HS-5 (cell line): ENCODE measurements at places on chromosomes 1 and 21.

- peak; percentile 62 for DNase-seq
These were observed 74.5 kb downstream of the ITPKB start for GRCh38 chr1:226664413-226665101.

DNA sequence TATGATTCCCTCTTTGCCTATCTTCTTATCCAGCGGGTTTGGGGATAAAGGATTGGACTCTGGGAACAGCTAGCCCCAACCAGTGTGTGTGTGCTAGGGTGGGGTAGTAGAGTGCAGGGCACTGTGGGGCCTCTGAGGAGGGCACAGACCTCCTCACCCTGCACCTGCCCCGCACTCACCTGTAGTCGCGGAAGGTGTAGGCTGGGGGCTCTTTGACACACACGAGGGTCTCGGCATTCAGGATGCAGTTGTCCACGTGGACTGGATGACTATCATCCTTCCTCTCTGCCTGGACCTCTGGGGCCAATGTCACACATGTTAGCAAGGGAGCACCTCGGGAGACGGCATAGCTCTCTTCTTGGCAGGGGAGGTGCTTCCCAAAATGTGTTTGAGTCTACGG lies 8.0 kb upstream of the CLDN19 start:
- DNase-seq: no peak

- no peak for DNase-seq
These were observed 761 bp upstream of the UBE2J2 start for GRCh38 chr1:1274299-1274930.

GRCh38 chr1:9490605-9491339 lies 48.5 kb upstream of the SLC25A33 start:
- peak; percentile 37 for DNase-seq

- DNase-seq: no peak
These were observed 432.3 kb downstream of the LRRIQ3 start for GRCh38 chr1:73765551-73766233.

GRCh38 chr1:32357614-32358013 lies 4.7 kb downstream of the FAM229A start:
- no peak for DNase-seq

DNA sequence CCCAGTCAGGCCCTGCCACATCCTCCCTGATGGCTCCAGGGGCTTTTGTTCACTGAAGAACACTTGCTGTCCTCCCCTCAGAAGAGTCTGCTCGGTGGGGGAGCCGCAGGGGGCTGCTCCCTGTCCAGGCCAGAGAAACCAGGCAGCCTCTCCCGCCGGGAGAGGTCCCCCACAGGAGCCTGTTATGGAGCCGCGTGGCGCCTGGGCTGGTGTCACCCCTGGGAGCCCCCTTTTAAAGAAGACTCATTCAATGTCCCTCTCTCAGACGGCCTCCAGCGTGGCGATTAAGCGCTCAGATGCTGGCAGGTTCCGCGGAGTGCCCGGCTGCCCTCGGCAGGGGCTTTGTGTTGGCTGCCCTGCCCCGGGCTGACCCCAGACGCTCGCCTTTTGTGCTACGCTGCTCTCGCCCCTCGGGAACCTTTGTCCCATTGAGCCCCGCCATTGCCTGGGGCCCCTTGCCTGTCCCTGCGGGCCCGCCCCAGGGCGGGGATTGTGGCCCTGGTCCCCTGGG lies 43.1 kb downstream of the SKI start:
- no peak for DNase-seq

- DNase-seq: no peak
These were observed 46.4 kb upstream of the ADGRL4 start for GRCh38 chr1:79052829-79053449.

- peak; percentile 46 for DNase-seq
These were observed 6.6 kb upstream of the SLC35A3 start for GRCh38 chr1:99963041-99963795.

- no peak for DNase-seq
These were observed 19.5 kb upstream of the HLCS start for GRCh38 chr21:36985751-36986594.

DNA sequence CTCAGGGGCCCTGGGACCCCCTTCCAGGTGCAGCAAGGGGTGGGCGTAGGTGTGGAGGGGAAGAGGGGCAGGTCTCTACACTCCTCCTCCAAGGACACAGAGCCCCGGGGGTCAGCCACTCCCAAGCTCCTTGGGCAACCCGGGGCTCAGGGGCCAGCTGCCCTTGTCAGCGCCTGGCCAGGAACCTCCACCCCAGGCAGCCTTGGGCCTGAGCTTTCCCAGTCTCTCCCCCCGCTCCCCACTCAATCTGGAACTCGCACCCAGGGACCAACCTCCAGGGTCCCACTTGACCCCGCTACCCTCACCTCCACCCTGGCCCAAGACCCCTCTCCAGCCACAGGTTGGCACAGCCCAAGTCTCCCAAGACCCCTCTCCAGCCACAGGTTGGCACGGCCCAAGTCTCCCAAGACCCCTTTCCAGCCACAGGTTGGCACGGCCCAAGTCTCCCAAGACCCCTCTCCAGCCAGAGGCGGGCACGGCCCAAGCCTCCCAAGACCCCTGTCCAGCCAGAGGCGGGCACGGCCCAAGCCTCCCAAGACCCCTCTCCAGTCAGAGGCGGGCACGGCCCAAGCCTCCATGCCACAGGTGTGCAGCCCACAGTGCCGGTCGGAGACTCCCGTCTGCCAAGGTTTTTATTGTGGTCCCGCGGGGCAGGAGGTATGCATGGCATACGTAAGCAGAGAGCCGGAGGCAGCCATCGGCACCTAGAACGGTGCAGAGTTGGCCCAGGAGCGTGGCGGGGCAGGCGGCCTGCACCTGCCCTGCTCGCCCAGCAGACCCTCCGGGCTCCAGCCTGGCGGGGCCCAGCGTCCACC lies 3.0 kb downstream of the TNFRSF4 start:
- DNase-seq: no peak

GRCh38 chr1:41995441-41996130 lies 76.9 kb upstream of the HIVEP3 start:
- no peak for DNase-seq

- no peak for DNase-seq
These were observed 103.1 kb downstream of the IER5 start for GRCh38 chr1:181191494-181192040.

DNA sequence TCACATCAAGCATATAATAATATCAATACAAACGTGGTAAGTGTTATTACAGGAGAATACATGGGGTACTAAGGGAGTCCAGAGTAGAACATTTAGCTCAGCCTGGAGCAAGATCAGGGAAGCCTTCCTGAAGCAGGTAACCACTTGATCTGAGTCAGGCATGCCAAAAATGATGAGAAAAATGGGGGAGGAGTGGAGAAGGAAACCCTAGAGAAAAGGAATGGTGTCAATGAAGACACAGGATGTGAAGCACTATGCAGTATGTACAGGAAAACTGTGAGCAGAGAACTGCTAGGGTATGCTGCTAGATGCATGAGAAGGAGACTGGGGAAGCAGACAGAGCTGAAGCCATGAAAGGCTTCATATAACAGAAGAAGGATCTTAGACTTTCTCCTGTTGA lies 84.7 kb downstream of the NOTCH2 start:
- DNase-seq: no peak

GRCh38 chr1:243397613-243398321 lies 141.9 kb downstream of the SDCCAG8 start:
- no peak for DNase-seq

DNA sequence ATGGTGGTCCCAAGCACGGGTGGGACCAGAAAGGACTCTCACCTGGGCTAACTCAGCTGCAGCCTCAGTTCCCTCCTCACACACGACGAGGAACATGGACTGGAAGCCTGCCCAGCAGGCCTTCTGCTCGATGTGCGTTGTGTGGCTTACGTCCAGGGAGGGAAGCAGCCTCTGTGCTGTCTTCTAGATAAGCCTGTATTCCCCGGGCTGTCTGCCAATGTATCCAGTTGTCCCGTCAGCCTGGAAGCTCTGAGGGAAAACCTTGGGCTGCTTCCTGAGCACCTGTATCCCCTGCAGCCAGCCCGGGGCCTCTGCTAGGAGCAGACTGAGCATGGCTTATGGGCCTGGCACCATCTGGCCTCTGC lies 10.5 kb downstream of the PCSK9 start:
- DNase-seq: no peak

GRCh38 chr1:30345491-30346130 lies 377.8 kb downstream of the MATN1 start:
- DNase-seq: no peak

DNA sequence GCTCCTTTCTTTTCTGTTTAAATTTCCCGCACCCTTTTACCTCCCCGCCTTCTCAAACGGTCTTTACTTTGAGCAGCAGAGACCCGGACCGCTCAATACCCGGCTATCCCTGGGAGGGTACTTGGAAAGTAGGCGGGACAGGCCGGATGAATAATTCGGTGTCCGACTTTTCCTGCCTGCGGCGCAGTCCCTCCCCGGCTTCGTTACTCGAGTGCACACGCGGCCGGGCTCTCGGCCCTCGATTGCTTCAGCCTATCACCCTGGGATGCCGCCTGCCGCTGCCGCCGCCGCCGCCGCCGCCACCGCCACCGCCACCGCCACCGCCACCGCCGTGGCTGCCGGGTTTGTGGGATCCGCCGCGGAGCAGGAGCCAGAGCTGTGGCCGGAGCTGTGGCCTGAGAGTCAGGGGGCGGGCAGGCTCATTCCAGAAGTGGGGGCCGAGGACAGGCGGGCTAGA lies 382 bp upstream of the RASAL2 start:
- peak; percentile 81 for DNase-seq

DNA sequence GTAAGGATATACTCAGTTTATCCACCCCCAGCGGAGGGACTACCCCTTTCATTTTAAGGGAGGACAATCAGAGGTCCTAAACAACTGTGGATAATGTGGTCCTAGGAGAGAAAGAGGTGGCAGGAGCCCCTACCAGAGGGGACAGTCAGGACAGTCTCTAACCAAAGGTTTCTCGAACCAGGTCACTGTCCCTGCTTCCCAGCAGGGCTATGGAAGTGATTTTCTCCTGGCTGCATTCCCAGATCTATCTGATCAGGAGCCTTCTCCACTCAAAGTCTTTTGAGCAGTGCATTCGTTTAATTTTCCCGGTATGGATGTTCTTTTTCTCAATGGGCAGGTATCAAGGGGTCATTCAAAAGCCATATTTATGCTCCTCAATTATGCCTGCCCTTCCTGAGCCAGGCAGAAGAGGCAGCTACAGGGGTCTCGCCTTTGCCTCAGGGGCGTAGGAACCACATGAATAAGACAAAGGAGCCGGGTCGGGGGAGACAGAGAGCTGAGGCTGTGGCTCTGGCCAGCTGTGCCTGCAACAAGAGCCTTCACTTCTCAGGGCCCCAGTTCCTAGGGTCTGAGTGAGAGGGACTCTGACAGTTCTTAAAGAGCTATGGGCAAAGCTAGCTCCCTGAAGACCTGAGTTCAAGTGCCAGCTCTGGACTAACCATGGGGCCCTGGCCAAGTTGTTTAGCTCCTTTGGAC lies 62.5 kb upstream of the DMRTB1 start:
- no peak for DNase-seq

- DNase-seq: no peak
These were observed 5.7 kb downstream of the AGMAT start for GRCh38 chr1:15578921-15579682.

DNA sequence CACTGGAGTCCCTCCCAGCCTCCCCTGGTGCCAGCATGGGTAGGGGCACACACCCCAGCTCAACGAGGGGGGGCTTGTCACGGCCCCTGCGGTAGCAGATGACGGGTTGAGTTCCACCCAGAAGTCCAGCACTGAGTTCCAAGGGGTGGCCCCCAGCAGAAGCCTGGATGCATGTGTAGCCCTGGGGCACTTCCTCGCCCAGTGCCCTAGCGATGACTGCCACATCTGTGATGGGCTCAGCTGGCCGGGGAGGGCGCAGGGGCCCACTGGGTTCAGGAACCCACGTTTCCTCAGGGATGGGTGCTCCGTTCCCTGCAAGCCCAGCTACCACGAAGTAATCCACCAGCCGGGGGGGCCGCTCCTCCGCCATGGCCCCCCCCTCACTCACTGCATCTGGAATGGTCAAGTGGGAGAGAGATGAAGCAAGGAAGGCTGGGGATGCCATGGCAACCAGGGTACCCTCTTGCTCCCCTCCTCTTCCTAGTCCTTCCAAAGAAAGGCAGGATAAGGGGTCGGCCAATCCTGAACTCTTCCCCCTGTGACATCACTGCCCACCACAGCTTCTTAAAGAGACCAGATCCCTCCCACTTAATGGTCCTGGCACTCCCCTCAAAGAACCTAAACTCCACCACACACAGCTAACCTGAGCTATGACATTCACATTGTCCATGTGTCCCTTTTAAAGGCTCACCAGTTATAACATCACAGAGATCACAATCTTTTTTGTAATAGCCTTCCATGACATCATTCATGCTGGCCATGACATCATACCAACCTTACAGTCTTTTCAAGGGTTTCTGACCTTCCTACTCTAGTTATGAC lies 2.3 kb downstream of the DENND4B start:
- DNase-seq: no peak

DNA sequence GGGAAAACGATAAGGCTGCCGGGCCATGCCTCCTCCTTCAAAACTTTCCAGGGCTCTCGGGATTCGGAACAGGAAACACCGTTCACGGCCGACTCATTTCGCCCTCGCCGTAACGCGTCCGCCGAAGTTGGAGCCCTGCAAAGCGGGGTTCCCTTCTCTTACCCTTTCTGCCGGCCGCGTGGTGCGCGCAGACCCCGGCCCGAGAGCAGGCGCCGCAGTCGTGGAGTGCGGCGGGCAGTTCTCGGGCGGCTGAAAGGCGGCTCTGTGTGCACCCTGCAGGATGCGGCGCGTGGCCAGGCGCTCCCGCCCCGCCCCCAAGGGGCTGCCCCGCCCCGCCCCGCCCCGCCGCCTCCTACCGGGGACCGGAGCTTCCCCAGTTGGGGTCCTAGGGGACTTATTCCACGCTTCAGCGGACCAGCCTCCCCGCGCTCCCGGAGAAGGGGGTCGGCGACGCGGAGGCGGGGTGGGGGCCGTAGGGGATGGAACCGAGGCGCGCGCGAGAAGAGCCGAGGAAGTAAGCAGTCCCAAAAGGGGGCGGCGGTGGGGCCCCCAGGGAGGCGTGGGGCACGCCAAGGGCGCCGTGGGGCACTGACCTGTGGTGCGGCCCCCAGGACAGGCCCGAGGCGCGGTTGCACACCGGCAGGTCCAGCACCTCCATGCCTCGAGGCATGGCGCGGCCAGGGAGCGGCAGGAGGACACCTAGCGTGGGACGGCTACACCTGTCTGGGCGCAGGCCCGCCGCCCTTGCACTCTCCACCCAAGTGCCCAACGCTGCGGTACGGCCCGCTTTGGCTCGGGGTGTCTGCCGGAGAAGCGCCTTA lies at the start of gene MCOLN2:
Gene MCOLN2 (minus strand): TSS at position 268 of the 821 bp plus-strand sequence. CDS start 241 bp downstream, at position 27.
- DNase-seq: no peak

DNA sequence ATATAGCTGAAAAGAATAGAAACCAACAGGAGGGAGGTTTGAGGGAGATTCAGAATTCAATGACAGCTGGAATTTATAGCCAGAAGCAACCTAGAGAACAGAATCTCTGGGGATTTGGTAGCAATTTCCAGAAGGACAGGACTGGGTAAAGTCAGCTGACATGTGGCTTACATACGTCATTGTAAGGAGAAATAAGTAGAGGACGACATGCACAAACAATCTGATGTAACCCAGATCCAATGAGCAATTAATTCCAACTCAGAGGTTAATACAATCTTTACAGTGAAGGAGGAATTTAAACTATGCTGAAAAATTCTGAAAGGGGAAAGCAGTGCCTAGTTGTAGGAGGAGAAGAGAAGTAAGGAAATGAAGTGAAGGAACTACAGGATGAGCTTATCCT lies 383.9 kb downstream of the PTBP2 start:
- no peak for DNase-seq
